ENCODE measurements at places on chromosomes 6 and 20.

DNA sequence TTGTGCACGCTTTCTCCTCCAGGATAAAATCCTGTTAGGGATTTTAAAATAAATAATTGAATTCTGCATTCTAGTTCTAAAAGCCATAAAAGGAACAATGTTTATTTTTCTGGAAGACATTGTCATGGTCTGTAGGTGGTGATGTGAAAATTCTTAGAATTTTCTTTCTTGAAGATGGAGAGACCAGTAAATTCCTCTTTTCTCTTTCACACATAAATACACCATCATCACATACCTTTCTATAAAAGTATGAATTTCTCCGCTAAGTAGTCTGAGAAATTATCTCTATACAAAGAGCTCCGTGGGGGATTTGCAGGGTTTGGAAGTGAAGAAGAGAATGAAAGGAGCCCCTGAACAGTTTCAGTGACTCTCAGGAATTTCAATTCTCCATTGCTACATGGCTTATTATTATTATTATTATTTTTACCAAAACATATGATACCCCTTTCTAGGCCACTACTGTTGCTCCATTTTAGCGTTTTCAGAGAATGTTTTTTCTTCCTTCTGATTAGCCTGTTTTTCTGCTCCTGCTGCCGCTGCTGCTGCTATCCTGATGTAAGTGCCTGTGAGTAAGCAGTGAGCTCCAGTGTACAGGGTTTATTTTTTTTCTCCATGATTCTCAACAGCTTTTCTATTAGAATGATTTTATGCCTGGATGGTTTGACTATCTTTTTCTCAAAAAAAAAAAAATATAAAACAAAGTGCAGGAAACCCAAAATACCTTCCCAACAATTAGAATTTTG lies 145.8 kb downstream of the SAMD5 start:
- DNase-seq, result no peak

DNA sequence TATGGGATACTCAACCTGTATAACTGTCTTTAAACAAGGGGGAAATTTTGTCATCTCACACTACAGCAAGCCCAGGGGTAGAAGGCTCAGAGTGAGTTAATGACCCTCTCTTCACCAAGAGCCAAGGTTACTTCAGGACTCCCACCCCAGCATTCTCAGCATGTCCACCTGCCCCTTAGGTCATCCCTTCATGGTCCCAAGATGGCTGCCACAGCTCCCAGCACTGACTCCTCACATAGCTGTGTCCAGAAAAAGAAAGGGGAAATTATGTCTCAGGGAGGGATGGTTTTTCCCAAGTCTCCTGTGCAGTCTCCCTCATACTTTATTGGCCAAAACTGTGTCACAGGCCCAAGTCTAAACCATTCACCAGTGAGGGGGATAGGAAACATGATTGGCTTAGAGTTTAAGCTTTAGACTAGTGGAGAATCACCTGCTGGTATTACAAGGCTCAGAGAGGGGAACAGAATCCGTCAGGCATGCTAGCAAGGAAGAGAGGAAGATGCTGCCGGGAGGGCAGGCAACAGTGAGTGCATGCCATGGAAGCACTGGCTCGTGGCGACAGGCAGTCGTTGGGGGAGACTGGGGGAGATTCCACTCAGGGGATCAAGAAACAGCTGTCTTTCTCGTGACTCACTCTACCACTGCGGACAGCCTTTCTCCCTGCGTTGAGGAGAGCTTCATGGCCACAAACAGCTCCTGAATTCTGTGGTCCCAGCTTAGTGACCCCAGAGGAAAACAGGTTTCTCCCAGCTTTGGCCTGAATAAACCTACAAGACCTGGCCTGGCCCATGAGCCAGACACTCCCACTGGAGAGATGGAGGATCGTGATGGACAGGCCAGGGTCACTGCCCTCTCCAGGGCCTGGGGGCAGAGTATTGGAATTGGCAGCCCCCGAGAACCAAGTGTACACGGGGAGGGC lies 37.2 kb downstream of the HM13 start:
- no peak for DNase-seq

DNA sequence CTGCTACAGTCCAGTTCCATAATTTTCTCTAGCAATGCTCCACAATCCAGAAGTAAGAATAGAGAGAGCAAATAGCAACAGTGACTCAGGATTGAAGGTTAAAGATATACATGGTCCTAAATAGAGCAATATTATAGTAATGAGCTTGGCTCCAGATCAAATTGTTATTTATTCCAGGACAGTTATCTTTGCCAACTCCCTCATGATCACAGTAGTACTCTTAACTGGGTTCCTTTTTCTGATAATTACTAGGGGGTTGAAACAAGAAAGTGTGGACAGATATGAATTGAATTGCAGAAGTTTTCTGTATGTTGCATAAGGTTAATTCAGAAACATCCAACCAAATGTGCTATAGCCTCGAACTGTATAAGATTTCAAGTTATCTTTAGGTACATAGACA lies 11.9 kb downstream of the FAM184A start:
- no peak for DNase-seq

- DNase-seq, result no peak
These were observed 203.2 kb downstream of the MOXD1 start for GRCh38 chr6:132198040-132198439.

- DNase-seq, result no peak
These were observed 14.5 kb upstream of the RGS17 start for GRCh38 chr6:153145591-153145990.

DNA sequence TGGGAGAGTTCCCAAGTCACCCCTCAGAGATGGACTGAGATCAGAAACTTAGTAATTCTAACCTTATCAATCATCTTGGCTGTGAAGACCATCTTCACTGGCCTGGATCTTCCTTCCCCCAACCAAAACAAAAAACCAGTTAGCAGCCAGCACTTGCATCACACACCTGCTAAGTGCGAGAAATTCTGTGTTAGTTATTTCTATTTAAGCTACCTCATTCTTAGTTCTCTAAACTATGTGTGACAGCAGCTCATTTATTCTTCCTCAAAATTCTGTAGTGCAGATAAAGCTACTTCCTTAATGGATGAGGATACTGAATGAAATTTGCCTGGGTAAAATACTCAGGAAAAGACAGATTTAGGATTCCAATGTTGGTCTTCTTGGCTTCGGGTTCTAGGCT lies 18.2 kb upstream of the TAGAP start:
- DNase-seq, result peak; percentile 75

- no peak for DNase-seq
These were observed 189.2 kb upstream of the FERMT1 start for GRCh38 chr20:6311841-6312655.

DNA sequence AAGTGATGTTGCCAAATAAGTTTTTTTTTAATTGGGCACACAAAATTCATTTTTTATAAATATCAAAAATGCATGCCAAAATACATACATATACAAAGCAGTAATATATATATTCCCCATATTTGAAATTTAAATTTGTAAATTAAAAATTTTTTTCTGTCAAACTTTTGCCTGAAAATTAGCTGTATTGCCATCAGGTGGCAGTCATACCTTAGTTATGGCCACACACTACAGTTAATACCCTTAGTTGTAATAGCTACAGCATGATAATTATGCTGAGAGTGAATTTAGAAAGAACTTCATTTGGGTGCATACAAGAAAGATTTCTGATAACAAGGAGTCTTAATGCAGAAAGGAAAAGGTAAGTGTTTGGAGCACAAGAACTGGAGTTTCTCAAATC lies 46.2 kb upstream of the SDHAF4 start:
- peak; percentile 25 for DNase-seq

DNA sequence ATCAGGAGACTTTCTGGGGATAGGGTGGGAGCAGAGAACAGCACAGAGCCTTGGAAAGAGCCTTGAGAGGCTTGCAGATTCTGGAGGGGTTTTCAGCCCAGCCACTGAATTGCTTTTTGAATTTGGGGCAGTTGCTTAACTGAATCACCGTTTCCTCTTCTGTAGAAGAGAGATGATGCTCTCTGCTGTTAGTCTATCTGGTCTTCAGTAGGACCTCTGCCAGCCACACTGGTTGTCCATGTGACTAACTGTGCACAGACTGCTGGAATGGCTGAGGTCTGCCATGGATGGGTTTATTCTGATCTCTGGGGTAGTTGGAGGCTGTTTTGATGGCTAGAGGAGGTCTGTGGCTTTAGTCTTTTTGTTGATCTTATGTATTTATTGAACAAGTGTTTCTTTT lies 21.4 kb upstream of the PRDM1 start:
- no peak for DNase-seq

DNA sequence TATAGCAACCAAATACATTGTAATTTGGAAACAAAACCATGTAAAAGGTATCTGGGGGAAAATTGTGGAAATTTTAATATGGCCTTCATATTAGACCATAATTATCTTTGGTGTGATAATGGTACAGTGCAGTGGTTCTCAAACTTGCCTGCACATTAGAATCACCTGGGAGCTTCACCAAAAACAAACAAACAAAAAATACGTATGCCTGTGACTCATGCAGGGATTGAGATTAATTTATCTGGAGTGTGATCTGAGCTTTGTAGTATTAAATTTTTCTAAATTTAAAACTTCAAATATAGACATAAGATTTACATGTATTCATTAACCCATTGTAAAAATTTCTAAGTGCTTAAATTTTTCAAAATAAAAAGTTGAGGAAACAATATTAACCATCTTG lies 31.5 kb downstream of the ARHGAP18 start:
- DNase-seq, result no peak

- no peak for DNase-seq
These were observed 141.9 kb upstream of the PCSK2 start for GRCh38 chr20:17084909-17085308.

DNA sequence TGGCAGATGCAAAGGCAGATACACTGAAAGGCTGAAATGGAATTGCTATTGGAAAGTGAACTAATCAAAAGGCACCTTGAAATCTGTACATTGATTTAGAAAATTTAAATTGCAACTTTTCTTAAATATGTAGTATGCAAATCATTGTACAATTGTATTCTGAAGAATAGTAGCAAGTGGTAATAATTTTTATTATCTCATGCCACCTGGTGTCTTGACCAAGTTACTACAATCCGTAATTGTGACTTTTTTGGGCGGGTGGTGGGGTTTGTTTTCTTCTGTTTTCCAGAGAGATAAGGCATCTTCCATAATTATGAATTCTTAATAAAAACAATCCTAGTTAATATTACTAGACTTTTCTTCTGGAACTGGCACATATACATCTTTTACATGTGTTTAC lies 12.5 kb upstream of the BCKDHB start:
- DNase-seq, result peak; percentile 4

DNA sequence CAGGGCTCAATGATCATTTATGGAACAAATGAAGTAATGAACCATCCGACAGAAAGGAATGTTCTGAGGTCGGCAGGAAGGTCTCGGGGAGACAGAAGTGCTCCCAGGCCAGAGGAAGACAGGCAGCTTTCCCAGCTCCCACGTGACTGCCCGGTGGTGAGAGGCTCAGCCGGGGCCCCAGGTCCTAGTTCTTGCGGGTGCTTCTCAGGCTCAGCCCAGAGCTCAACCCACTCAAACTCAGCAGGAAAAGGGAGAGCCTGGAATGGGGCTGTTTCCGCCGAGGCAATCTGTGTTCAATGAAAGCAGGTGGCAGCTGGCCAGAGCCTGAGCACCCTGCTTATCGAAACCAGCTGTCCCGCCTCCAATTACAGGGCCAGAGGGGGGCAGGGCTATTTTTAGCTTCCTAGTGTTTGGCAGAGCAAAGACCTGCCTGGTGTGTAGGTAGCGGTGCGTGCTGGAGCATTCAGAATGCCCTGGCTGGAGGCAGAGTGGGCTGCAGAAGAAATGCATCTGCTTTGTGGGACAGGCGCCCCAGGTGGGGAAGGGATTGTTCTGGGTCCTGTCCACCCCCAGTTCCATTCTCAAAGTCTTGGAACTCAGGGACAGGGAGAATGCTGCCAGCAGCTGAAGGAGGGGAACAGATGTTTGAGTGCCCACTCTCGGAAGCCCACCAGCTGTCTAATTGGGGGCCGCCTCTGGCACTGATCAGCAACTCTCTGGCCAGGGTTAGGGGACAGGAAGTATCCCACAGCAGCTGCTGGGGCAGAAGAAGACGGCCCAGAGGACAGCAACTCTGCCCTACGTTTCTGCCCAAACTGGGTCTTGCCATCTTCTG lies 145.1 kb downstream of the PREX1 start:
- no peak for DNase-seq

GRCh38 chr6:96330884-96331283 lies 190.7 kb upstream of the UFL1 start:
- no peak for DNase-seq

DNA sequence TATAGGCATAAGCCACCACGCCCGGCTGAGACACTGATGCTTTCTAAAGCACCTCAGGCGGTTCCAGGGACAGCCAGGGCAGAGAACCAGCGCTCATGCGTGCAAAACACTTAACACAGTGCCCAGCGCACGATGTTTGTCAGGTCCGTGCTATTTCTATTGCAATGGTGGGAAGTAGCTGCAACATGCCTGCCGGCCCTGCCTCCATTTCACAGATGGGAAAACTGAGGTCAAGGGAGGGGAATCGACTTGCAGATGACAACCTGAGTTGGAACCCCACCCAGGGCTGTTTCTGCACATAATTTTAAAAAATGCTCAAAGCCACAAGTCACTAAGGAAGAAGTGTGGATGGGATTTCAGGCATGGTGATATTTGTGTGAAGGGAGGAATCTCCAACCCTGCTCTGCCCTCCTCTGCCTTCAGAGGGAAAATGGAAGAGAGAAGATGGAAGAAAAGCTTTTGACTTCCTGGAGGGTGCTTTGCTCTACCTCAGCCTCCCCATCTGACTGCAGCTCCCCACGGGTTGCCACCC lies 39.9 kb downstream of the KIAA1755 start:
- no peak for DNase-seq

GRCh38 chr20:47600967-47601547 lies 99.4 kb downstream of the NCOA3 start:
- no peak for DNase-seq

DNA sequence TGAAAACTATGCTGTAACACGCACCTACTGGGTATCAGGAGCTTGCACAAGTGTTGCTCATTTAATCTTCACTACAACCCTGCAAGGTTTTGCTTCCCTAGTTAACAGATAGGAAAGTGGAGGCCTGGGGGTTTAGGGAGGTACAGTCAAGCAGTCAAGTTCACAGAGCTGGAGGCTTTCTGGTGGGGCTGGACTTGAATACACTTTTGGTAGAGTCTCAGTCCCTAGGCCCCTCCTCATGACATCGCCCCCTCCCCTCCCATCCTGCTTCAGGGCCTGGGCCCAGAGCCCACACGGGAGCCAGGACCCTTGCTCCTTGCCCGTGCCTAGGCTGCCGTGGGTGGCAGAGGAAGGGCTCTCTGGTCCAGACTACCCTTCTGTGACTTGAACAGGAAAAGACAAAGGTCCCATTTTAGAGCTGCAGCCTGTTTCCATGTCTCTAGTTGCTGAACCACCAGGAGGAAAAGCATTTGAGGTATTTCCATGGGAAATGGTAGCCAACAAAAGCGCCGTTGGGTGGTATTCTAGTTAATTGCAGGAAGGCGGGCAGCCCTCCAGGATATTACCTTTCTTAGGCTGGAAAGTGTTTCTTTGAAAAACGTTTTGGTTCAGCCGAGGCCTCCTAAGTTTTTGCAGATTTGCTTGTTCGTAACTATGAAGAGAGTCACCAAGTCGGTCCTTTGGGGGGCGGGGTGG lies 84.9 kb downstream of the CDC5L start:
- no peak for DNase-seq

- no peak for DNase-seq
These were observed 19.9 kb downstream of the SRSF6 start for GRCh38 chr20:43477619-43478018.

GRCh38 chr6:170184316-170184715 lies 106.6 kb downstream of the DLL1 start:
- no peak for DNase-seq
